GM23338 (cell line): ENCODE measurements at places on chromosomes 1 and 21. TPM values are rescaled to one million over a fixed set of nuclear protein-coding genes. Genes with fewer than 3 reads are reported as not detected.

DNA sequence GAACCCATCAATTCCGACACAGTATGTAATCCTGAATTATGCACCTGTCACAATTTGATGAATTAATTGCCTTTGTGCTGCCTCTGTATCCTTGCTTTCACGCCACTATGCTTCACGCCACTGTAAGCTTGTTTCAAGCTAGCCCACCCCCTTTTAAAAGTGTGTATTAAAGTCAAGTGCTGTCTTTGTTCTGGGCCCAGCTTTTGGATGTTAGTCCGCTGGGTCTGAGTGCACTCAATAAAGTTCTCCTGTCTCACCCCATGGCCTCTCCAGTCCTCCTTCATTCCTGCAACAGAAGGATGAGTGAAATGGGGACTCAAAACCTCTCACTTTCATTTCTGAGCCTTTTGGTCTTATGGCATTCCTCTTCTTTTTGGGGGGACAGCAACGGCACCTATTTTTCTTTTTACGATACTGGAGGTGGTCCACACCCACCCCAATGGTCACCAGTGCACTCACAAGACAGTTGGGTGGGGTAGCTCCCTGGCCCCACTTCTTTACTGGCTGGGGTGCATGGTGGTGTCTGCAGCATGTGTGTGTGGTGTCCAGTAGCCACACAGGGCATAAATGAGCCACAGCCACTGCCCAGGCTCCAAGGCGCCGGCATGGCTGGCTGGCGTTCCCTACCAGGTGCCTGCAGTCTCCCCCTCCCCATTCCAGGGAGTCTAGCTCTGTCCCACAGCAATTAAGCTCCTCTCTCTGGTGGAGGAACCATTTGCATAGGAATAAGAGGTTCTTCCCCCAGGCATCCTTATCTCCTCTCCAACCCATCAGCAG is 1.8 kb downstream of the THEM4 start:
- no peaks in the 10 kb centered on the region for H3K27me3 ChIP-seq
- peaks cover 13% of the 10 kb centered on the region for H3K4me1 ChIP-seq
- no peak overlapping the region for H3K27ac ChIP-seq
- H3K36me3 ChIP-seq, result peaks cover 7% of the 10 kb centered on the region; the same call in 1 of the 2 replicates
- H3K4me3 ChIP-seq, result no peak overlapping the region

The HSPB7 gene
- total RNA-seq, result not detected in 2 replicates

DNA sequence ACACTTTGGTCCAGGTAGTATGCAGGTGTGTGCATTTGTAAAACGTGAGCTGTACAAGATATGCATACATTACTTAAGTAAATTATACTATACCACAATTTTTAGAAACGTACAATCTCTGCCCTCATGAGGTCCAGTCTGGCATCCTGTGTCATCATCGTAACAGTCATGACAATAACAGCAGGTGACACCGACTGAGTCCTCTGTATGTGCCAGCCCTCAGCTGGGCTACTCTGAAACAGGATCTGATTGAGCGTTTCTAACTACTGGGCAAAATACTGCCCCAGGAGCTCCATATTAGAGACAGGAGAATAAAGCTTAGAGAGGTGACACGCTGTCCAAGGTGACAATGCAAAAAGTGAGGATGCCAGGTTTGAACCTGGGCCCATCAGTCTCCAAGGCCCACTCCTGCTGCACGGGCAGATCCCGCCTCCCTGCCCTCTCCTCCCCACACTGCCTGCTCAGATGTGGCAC is 47.2 kb upstream of the ECE1 start:
- DNase-seq, result no peak
- no peaks in the 10 kb centered on the region for H3K27me3 ChIP-seq
- H3K27ac ChIP-seq, result no peak overlapping the region
- no peaks in the 10 kb centered on the region for H3K36me3 ChIP-seq

The DSCAM gene
- total RNA-seq, result 0.07 TPM in 1 of 2 replicates, not detected in the other

DNA sequence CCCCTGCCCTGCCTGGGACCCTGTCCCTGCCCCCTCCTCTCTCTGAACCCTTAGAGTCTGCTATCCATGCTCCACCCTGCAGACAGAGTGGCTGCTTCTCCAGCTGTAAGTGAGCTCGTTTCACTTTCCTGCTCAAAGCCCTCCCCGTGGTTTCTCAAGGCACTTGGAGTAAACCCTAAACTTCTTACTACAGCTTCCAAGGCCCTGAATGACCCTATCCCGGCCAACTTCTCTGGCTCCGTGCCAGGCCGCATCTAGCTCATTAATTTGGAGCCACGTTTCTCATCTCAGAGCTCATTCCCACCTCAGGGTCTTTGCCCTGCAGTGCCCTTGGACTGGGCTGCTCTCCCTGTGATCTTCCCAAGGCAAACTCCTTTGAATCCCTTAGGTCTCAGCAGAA is 235.1 kb upstream of the RUNX1 start:
- no peak for DNase-seq
- no peaks in the 10 kb centered on the region for H3K36me3 ChIP-seq
- no peaks in the 10 kb centered on the region for H3K27me3 ChIP-seq
- H3K4me3 ChIP-seq, result no peak overlapping the region

DNA sequence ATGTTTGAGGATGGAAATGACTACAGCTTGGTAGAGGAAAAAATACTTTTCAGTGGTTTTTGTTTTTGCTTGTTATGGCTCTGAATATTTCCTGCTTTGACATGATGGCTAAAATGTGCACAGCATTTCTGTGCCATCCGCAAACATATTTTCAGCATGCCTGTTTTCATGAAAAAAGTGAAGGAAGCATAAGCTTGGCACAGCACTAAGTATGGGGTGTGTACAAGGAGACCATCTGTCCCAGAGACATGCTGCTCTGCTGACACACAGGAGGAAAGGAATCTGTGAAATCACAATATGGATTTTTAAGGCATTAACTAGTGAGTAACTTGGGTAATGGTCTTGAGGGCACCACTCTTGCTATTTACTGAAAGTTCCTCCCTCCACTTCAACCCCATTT is 595.5 kb downstream of the RWDD3 start:
- no peaks in the 10 kb centered on the region for H3K36me3 ChIP-seq
- no peak overlapping the region for H3K27ac ChIP-seq
- no peaks in the 10 kb centered on the region for H3K4me1 ChIP-seq
- H3K4me3 ChIP-seq, result no peak overlapping the region

DNA sequence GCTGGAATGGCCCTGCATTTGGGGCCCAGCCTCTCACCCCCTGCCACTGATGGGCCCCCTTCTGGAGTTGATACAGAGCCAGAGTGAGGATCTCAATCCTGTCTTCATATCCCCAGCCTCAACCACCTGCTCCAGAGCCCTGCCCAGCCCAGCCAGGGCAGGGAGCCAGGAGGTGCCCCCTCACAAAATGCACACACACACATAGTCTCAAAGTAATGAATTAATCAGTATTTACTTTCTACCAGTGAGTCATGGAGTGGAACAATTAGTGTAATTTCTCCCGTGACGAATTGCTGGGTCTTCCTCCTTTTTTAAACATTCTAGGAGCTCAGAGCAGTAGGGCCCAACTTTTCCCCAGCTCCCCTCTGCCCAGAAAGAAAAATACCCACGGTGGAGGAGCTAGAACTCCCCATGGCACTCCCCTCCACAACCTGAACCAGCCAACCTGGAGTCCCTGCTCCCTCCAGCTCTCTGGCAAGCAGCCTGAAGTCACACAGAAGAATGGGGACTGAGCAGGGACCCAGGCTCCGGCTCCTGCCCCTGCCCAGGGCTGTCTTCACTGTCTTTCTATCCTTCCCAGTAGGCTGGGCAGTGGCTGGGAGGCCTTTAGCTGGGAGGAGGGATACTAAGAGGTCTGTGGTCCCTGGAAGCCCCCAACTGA is 29.3 kb downstream of the SDC3 start:
- no peak overlapping the region for H3K4me3 ChIP-seq
- DNase-seq, result no peak
- H3K36me3 ChIP-seq, result no peaks in the 10 kb centered on the region
- no peak overlapping the region for H3K27ac ChIP-seq
- no peaks in the 10 kb centered on the region for H3K27me3 ChIP-seq

The ZNF684 gene
- total RNA-seq, result 7.6 and 11.5 TPM in 2 replicates

The CATSPER4 gene
- not detected in 2 replicates for total RNA-seq

DNA sequence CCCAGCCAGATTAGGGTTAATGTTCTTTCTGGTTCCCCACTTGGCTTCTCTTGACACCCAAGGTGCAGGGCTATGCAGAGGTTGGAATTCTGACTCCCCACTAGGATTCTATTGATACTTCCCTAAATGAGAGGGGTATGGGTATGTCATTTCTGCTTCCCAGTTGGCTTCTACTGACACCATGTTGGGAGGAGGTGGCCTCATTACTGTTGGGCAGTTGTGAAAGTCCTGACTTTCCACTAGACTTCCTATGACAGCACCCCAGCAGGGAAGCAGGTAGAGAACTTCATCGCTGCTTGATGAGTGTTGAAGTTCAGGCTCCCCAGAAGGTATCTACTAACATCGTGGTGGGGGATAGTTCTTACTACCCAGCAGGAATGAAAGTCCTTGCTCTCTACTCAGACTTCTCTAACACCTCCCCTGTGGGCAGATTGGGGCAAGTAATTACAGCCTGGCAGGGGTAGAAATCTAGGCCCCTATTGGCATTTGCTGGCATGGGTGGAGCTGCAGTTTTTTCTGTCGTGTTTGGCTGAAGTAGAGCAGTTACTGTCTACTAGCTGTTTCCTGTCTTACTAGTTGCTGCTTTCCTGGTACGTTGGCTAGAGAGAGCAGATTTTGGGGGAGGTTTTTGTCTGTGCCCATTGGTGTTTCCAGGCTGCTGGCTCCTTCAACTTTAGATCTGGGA is 41.5 kb downstream of the ZYG11B start:
- no peak overlapping the region for H3K4me3 ChIP-seq
- no peaks in the 10 kb centered on the region for H3K36me3 ChIP-seq
- peaks cover 5% of the 10 kb centered on the region; the same call in 1 of the 2 replicates for H3K4me1 ChIP-seq
- H3K27me3 ChIP-seq, result no peaks in the 10 kb centered on the region
- no peak overlapping the region for H3K27ac ChIP-seq
- no peak for DNase-seq

The STRIP1 gene
- 50.6 and 63.1 TPM in 2 replicates for total RNA-seq

GRCh38 chr1:207578796-207579435 is 66.0 kb upstream of the CR1L start:
- no peak for DNase-seq
- H3K27me3 ChIP-seq, result no peaks in the 10 kb centered on the region
- H3K4me1 ChIP-seq, result peaks cover 6% of the 10 kb centered on the region; the same call in 1 of the 2 replicates
- no peaks in the 10 kb centered on the region for H3K36me3 ChIP-seq
- no peak overlapping the region for H3K4me3 ChIP-seq

DNA sequence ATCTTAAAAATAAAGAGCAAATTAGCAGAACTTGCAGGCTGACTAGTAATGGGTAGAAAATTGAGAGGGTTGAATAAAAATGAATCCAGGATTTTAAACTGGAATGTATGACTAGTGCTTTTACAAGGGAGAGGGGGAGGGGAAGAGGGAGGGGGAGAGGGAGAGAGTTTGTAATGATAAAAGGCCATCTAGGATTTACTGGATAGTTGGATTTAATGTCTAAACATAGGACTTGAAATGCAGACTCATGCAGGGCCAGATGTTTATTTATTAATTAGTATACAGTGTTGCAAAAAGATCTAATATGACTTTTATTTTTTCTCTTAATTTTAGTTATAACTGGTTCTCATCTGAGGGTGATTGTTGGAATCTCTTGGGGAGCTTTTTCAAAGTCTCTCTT is 4.3 kb downstream of the ZNF326 start:
- H3K4me1 ChIP-seq, result peaks cover 27% of the 10 kb centered on the region
- DNase-seq, result no peak
- H3K27ac ChIP-seq, result peak overlapping the region; percentile 53; the same call in 1 of the 2 replicates
- peaks cover 6% of the 10 kb centered on the region; the same call in 1 of the 2 replicates for H3K36me3 ChIP-seq
- no peaks in the 10 kb centered on the region for H3K27me3 ChIP-seq
- H3K4me3 ChIP-seq, result no peak overlapping the region
